Activated naive CD4-positive, alpha-beta T cell (primary cell): ENCODE measurements at places on chromosomes 12 and 14.

DNA sequence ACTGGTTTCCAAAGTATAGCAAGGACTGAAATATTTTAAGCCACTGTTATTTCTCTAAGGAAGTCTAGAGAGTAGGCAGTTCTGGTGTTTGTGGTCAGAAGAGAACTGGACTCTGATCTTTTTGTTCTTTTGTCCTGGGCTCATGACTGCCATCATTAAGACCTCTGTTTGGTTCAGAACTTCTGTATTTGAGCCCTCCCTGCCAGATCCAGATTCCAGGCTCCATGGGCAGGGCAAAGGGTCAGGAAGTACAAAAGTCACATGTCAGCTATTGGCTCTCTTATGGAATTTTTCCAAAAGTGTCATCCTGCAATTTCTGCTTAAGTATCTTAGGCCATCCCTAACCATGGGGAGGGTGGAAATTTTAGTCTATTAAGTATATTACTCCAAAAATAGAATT, 6.8 kb downstream of the PIWIL1 start:
- DNase-seq: no peak

DNA sequence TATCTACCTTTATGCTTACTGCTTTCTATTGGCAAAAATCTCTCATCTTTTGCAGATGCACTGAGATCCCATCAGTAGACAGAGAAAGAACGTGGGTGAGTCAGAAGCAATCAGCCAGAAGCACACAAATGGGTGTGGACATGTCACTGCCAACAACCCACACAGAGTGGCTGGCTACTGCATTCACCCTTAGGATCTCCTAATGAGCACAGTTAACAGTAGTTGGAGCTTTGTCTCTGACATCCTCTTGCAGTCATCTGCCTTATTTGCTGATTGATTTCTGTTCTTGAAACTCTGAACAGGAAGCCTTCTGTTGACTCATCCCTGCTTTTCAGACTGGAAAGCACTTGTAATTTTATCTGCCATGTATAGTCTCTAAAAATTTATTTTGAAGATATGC, 117.2 kb downstream of the RGS6 start:
- no peak for DNase-seq

GRCh38 chr12:21500786-21501257, 613 bp downstream of the RECQL start:
- DNase-seq: no peak

GRCh38 chr14:24179961-24180796, 8.3 kb downstream of the REC8 start:
- DNase-seq: no peak

DNA sequence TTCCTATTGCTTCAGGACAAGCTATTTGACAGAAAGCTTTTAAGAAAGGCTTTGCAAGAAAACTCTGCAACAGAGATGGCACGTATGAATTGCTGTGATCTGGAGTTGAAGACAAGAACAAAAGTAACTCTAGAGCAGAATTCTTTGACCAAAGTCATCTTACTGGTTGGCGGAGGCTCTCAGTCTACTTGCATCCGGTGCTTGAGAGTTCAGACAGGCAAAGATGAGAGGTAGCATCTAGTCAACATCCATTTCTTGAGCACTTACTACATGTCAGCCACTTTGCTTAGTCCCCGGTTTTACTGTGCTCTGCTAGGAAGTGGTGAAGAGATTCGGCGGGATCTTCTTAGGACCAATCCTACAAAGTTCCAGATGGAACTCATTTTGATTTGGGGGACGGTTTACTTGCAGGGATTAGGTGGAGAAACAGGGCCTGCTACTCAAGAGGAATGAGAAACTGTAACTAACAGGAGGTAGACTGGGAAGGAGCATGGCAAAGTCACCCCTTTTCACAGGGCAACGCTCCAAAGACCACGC, 404 bp upstream of the CCDC91 start:
- no peak for DNase-seq

- no peak for DNase-seq
Observed at GRCh38 chr14:65565948-65566347, 153.4 kb downstream of the FUT8 start.

DNA sequence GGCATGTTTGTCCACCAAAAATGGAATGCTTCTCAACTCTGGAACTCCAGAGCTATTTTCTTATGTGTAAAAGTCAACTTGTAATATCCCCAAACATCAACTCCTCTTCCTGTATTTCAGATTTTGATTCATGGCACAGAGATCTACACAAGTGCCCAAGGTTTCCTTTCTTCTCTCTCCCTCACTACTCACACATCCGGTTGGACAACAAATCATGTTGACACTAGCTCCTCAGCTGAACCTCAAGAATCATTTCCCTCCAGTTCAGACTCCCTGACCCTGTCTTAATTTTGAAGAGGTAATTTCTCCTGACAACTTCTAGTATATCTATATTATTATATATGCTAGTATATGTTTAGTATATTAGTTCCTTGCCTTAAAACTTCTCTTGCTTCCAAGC, 485.4 kb upstream of the CCDC196 start:
- DNase-seq: no peak
